ENCODE measurements at places on chromosomes 7 and 10.

DNA sequence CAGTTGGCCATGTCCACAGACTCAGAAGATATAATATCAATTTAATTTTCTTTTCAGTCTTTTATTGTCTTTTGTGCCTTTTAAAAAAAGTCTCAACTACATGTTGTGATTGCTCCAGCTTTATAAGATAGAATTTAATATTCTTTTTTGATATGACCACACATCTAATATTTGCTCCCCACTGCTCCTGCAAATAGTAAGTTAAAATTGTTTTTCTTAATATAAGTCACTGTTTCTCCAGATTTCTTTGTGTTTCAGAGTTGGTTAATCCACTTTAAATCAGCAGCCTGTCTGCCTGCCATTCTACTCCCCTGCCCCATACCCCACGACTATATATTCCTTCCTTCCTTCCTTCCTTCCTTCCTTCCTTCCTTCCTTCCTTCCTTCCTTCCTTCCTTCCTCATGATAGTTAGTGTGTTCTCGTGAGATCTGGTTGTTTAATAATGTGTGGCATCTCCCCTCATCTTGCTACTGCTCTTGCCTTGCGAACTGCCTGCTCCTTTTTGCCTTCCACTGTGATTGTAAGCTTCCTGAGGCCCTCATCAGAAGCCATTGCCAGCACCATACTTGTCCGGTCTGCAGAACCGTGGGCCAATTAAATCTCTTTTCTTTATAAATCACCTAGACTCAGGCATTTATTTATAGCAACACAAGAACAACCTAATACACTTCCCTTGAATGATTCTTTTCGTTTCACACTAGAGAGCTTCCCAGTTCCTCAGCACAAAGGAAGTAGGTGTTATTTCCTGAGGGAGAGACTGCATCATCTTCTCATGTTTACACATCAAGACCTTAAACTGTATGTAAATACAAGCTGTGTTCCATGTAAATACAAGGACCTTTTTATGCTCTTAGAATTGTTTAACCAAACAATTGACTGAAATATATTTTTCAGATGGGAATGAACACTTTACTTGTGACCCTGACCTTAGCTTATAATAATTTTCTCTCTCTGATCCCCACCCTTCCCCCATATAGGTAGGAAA is 24.5 kb downstream of the TAS2R16 start:
- DNase-seq, result no peak

GRCh38 chr10:129810-130209 is 5.4 kb upstream of the ZMYND11 start:
- no peak for DNase-seq

DNA sequence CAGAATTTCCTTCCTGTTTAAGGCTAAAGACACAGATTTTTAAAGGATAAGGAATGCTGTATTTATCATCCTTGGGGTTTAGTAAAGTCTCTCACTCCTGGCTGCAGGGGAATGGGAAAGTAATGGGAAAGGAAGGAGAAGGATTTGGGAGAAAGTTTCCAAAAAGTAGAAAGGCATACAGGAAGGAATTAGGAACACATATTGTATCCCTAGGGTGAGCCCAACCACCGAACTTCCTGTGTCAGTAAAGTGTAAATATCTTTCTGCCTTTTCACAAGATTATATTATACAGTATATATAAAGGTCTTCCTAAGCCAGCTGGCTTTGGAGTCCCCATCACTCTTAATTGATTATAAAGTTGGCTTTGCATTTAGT is 12.0 kb upstream of the UBE2D1 start:
- no peak for DNase-seq

- no peak for DNase-seq
Measured at GRCh38 chr10:96982149-96982930, 150.2 kb downstream of the LCOR start.

DNA sequence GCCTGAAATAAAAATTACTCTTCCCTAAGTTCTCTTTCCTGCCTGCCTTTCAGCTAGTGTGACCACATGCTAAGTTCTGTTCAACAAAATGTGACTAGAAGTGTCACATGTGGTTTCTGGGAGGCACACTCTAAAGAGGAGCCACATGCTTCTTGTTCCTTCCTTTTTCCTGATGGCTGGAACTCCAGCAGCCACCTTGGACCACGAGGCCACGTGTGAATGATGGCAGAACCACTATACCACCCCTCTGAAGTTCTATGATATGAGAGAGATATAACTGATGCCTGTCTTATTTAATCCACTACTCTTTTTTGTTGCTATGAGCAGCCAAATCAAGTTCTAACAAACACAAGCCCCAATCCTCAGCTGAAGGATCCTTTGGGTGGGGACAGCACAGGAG is 8.1 kb downstream of the PODXL start:
- no peak for DNase-seq

DNA sequence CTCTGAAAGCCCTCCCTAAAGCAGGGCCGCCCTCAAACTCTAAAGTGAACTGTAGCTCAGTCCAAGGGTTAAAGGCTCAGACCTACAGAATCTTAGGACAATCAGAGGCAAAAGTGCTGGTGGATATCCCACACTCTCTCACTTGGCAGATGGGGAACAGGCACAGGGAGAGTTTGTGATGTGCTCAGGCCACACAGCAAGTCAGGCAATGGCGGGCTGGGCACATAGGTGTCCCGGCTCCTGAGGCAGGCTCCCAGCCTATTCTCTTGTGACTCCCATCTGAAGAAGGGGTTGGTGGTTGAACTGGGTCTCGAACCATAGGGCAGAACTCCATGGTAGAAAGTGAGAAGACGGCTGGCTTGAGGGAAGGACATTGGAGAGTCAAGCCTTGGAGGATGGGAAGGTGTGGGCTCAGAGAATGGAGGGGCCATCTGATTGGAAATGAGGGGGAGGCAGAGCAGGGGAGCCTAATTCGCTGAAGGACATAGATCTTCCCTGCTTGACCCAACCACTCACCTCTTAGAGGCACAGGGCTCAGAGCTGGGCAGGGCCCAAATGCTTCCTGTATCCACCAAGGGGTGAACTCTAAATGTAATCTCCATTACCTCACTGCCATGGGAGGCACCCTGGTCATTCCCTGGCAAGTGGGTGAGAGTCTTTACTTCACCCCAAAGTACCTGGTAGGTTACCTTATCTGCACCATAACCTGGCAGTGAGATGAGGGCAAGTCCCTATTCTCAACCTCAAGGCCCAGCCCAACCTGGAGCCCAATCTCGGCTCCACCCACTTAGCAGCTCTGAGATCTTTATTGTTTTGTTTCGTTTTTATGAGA is 4.9 kb upstream of the ZMIZ1 start:
- DNase-seq, result peak; percentile 42

DNA sequence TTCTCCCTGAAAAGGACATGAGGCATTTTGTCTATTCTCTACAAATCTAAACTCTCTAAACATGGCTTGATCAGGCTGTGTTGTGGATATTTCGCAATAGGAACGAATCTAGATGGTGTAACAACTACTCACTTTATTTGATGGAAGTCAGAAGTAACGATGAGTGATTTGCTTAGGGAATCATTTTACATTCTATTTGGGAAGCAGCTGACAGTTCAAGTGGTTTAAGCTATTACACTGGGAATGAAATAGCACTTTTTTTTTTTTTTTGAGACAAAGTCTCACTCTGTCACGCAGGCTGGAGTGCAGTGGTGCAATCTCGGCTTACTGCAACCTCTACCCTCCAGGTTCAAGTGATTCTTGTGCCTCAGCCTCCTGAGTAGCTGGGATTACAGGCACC is 44.1 kb downstream of the NPY start:
- no peak for DNase-seq

GRCh38 chr10:104556831-104557230 is 84.3 kb upstream of the SORCS3 start:
- DNase-seq, result no peak

GRCh38 chr7:95204618-95205017 is 119.7 kb downstream of the PON1 start:
- no peak for DNase-seq

DNA sequence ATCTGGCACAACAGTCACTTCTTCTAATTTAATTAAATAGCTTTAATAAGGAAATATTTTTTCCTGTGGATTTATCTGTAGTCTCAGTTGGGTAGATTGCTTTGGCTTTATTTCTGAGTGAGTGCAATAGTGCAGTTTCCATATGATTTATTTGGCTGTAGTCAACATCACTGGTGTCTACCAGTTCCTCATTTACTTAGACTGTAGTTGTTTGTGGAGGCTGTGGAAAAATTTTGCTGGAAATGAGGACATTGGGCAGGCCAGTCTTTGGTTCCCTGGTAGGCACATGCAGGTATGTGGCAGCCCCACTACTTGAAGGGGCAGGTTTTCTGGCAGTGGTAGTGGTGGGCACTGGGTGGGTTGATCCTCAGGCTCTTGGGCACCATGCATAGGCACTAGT is 15.5 kb downstream of the TAS2R40 start:
- DNase-seq, result no peak

- peak; percentile 50 for DNase-seq
Measured at GRCh38 chr7:66837007-66837406, 84.0 kb upstream of the TMEM248 start.

- DNase-seq, result no peak
Measured at GRCh38 chr7:44116087-44116788, 7.1 kb downstream of the POLD2 start.

- DNase-seq, result no peak
Measured at GRCh38 chr7:117200132-117200531, 122.7 kb downstream of the WNT2 start.

- no peak for DNase-seq
Measured at GRCh38 chr10:17006631-17007417, 122.8 kb downstream of the CUBN start.

DNA sequence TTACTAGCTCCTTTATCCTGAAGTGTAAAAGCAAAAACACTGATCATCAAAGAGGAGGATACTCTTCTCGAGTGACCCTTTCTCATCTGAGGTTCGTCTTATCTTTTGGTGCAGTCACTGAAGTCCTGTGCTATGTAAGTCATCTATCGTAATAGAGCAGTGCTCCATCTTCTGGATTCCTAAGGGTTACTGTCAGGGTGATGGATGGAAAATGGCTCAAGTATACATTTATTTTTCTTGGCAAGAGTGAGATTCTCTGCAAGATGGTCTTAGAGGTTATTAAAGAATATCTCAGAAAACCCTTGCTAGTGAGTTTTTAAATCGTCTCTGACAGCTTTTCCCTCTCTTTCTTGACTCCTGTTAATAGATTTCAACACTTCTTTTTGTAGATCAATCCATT is 12.4 kb downstream of the PRKG1 start:
- DNase-seq, result no peak

DNA sequence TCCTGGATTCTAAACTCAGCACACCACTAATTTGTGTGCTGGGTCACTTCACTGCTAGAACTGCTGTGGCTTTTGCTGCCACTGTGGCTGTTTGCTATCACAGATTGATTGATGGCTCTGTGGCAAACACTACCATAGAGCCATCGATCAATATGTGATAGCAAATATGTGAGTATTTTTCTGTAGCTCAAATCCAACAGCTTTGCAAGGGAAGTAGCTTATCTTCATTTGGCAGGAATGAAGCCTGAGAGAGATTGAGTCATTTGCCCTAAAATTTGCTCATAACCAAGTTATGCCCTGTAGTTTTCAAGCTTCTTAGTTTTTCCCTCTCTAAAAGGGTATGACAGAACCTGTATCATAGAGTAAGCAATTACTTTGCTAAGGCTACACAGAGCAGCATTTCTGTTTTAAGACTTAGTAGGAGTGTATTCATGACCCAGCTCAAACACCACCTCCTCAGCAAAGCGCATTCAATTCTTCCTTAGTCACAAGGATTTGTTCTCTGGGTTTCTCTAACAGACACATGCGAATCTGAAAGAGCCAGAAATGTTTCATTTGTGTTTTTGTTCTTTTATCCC is 43.1 kb downstream of the MINPP1 start:
- DNase-seq, result no peak

DNA sequence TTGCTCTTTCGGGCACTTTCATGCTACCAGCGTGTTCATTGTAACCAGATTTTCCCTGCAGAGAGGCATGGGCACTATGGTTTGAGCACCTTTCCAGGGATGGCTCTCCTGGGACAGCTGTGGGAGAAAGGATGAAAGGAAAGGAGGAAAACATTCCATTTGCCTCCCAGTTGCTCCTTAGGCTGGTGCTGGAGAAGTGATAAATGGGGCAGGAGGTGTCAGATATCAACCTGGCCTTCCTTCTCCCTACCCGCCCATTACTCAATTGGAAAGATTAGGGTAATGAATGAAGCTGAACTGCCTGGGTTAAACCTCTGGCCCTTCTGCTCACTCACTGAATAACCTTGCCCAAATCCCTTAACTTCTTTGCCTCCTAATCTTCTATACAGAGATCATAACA is 228.4 kb downstream of the PLXNA4 start:
- DNase-seq, result no peak

DNA sequence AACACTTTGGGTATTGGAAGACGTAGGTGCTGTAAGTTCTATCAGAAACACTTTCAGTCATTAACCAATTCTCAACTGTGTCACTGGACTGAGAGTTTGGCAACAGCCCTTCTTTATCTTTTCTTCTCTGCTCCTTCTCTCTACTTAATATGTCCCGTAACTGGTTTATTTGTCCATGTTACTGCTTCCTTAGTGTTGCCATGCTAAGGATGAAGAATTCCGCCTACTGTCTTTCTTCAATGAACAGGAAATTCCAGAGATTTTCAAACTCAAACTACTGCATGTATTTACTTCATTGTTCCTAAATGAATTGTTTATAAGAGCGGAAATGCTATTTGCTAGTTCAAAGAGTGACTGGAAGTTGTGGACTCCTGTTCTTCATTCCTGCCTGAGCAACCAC is 143.7 kb downstream of the TAX1BP1 start:
- DNase-seq, result no peak

- no peak for DNase-seq
Measured at GRCh38 chr7:19775578-19775977, 2.2 kb upstream of the TMEM196 start.

- no peak for DNase-seq
Measured at GRCh38 chr7:7564323-7564780, 2.3 kb upstream of the MIOS start.

GRCh38 chr10:111648046-111648445 is 535.5 kb downstream of the GPAM start:
- no peak for DNase-seq

- no peak for DNase-seq
Measured at GRCh38 chr10:76150139-76150875, 718.9 kb downstream of the LRMDA start.

GRCh38 chr10:2980791-2981360 is 86.5 kb upstream of the PFKP start:
- no peak for DNase-seq

DNA sequence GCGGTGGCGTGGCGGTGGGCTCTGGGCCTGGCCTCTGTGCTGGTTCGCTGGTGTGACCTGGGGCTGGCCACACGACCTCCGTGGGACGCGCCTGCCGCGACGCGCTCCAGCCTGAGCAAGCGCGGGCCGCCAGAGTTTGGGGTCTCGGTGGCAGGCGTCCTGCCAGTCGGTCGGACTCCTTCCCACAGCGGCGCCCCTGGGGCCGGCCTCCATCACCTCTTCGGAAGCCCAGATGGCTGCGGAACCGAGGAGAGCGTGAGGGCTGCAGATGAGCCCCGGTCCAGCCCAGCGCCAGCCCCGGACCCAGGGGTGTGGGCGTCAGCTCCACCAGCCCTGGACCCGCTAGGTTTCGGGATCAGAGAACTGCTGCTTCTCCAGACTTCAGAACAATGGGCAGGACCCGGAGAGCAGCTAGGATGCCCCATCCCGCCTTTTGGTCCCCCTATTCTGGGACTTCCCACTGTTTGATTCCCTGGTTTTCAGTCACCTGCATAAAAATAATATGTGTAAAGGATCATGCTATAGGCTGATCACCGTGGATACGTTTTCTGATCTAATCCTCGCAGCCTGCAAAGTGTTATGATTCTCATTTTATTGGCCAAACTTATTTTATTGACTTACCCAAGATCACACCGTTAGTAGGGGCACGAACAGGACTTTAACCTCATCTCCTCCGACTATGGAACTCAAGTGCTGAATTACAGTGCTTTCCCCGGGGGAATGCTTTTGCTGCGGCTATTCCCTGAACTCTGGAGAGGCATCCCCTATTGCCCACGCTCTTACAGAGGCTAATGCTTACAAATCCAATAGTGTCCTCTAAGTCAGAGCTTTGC is 2.8 kb downstream of the CYP26C1 start:
- no peak for DNase-seq

All from activated CD4-positive, alpha-beta memory T cell treated with anti-CD3 and anti-CD28 coated beads, Interleukin-2, amount 10 ng/mL, durations not matched to agents 7 days and 5 days (primary cell).